Stimulated activated naive CD4-positive, alpha-beta T cell treated with Interleukin-2 at 50 U/mL for 16 hours (primary cell): ENCODE measurements at places on chromosomes 16 and 17.

GRCh38 chr16:1640261-1640941 is 28.2 kb downstream of the CRAMP1 start:
- DNase-seq: no peak

DNA sequence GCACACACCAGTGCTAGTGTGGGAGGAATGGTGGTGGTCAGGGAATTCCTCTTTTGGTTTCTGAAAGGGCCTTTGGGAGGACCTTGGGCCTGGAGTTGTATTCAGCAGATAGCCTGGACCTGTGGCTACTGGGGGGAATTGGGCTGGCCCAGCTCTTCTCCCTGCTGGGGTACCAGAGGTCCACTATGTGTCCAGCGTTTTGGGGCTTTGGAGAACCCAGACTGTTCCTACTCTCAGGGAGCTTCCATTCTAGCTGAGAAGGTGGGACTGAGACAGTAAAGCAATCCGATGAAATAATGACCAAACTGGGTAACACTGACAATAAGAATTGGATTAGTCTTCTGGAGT is 2.4 kb downstream of the EPN3 start:
- DNase-seq: no peak

DNA sequence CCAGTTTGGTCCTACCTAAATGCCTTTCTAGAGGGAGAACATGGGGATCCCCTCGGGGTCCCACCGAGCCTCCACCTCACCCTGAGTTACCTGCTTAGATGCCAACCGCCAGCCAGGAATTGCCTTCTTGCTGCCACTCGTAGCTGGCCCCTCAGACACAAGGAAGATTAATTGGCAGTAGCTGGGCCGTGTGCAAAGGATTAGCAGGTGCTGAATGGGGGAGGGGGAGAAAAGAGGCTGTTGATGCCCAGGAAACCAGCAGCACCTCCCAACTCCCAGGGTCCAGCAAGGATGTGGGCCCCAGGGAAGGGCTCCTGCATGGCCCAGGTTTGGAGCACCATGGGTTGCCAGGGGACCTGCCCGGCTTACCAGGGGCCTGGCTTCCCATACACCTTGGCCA is at the start of gene CNGB1:
Gene CNGB1 (minus strand): TSS at position 159 of the 400 bp plus-strand sequence. CDS start 3,842 bp downstream, outside the sequence.
- DNase-seq: no peak

- no peak for DNase-seq
Measured at GRCh38 chr16:62652441-62653120, 616.3 kb upstream of the CDH8 start.

DNA sequence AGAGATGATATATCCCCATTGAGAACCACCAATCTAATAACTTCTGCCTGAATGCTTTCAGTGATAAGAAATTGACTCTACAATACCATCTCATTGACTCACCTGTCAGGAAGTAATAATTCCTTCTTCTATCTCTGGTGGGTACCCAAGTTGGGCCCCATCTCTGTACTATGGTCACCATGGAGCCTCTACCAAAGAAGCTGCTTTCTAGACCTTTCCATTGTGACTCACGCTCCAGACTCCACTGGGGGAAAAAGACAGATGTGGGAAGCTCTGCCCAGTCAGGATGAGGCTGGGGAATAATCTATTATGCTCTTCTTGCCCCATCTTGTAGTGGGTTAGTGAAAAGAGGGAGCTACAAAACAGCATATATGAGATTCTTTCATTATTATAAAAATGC is 100.4 kb downstream of the COPRS start:
- DNase-seq: no peak

DNA sequence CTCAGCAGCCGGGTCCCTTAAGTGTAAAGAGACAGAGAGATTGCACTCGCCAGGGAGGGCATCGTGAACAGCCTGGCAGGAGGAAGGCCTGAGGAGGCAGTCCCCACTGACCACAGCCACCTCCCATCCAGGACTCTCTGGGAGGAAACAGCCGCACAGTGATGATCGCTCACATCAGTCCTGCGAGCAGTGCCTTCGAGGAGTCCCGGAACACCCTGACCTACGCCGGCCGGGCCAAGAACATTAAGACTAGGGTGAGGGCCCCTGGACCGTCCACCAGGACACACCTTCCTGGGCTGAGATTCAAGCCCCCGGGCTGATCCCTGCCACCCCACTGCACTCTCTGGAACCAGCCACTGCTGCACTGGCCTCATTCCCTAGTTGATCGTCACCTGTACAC is 14.0 kb downstream of the BTBD17 start:
- no peak for DNase-seq

DNA sequence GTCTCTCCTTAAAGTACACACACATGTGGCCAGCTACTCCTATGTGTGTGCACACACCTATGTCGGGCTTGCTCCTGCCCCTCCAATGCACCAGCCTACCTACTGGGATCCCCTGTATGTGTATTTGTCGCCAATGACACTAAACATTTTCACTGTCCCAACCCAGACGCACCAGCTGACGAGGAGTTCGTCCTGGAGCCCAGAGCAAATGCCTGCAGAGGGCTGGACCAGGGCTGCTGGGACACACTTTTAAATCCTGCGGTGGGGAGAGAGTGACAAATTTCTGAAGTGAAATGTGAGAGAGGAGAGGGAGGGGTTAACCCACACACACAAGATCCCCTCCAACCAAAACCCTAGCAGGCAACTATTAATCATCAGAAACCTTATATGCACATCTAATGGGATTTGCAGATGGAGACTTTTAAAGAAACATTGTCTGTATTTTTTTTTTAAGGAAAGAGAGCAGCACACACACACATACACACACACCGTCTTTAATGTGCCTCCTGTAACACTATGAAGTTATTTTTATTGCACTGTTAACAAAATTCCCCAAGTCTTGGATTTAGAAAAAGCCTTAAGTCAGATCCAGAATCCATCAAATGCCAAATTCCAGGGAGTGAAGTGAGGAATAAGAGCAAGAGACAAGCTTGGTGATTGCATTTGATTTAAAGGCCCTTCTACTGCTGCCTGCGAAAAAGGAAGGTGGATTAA is at the start of gene MEOX1:
Gene MEOX1 (minus strand): TSS at position 224 of the 714 bp plus-strand sequence. CDS start 388 bp downstream, outside the sequence.
- peak; percentile 27 for DNase-seq

GRCh38 chr16:15418206-15418605 is 16.2 kb upstream of the BMERB1 start:
- no peak for DNase-seq

DNA sequence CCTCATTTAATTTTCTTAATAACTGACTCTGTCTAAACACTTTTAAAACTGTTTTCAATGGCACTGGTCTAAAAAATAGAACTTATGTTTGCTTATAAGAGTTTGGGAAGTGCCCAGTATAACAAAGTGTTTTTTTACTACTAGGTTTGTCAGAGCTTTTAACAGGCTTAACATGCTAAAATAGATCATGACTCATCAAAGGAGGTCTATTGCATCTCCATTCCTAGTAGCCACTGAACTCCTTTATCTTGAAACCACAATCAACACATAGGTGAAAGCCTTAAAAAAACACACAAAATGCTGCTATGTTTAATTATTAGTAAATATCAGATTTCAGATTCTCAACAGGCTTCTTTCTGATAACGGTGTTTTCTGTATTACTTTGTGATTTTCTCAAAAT is 196.4 kb upstream of the KIF2B start:
- no peak for DNase-seq

GRCh38 chr17:17976931-17977570 is 4.4 kb downstream of the DRC3 start:
- DNase-seq: no peak

GRCh38 chr17:67018471-67019434 is 25.6 kb upstream of the CACNG1 start:
- no peak for DNase-seq

GRCh38 chr16:82658796-82659195 is 32.0 kb downstream of the CDH13 start:
- DNase-seq: no peak

GRCh38 chr17:73192206-73192893 is 505 bp upstream of the COG1 start:
- DNase-seq: peak; percentile 76

DNA sequence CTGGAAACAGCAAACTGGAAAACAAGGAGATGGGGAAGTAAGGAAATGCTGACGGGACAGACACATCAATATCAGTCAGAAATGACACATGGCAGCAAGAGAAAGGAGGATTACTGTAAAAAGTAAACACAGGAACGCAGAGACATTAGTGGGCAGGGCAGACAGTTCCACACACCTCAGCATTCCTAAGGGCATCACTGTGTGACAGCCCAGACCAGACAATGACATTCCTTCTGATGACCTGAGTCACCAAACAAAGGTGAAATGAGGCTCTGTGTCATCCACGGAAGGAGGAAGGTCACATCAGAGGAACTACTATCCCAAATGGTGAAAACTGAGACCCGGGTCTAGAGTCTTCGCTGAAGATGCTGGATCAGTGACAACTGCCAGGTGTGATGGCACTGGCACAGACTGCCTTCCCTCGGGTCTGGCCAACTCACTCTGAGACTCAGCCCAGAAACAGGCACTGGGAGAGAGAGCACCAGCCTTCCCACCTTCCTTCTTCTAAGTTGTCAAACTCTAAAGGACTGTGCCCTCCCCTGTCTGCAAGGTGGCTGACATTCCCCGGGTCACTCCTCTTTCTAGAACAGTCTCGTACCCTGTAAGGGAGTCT is 36.7 kb downstream of the TK2 start:
- no peak for DNase-seq

GRCh38 chr17:74951065-74951464 is 15.4 kb downstream of the OTOP3 start:
- no peak for DNase-seq

DNA sequence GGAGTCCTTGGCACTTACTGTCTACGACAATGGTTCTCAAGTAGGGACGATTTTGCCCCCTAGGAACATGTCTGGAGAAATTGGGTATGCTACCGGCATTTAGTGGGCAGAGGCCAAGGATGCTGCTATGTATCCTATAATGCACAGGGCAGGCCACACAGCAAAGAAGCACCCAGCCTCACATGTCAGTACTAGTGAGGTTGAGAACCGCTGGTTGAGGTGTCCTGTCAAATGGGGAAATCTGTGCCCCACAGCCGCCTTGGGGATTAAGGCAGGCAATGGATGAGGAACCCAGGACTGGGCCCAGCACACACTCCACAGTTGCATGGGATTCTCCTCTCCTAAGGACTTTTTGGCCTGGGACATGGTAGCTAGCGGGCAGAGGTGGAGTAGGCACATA is 86.7 kb upstream of the TOB1 start:
- DNase-seq: no peak

DNA sequence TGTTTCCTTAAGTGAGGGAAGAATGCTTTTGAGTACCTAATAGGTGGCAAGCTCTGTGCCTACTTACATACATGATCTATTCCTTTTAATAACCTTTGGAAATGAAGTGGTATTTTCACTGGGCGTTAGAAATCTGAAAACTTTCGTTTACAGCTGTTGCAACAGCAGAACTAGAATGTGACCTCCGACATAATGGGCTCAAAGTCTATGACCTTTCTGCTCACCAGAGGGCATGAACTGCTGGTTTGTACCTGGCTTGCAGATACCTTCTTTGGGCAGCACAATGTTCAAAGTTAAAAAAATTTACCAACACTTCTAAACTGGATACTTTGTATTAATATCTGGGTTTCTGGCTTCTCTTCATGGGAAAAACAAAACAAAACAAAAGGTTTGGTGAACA is 24.3 kb downstream of the CA4 start:
- no peak for DNase-seq

DNA sequence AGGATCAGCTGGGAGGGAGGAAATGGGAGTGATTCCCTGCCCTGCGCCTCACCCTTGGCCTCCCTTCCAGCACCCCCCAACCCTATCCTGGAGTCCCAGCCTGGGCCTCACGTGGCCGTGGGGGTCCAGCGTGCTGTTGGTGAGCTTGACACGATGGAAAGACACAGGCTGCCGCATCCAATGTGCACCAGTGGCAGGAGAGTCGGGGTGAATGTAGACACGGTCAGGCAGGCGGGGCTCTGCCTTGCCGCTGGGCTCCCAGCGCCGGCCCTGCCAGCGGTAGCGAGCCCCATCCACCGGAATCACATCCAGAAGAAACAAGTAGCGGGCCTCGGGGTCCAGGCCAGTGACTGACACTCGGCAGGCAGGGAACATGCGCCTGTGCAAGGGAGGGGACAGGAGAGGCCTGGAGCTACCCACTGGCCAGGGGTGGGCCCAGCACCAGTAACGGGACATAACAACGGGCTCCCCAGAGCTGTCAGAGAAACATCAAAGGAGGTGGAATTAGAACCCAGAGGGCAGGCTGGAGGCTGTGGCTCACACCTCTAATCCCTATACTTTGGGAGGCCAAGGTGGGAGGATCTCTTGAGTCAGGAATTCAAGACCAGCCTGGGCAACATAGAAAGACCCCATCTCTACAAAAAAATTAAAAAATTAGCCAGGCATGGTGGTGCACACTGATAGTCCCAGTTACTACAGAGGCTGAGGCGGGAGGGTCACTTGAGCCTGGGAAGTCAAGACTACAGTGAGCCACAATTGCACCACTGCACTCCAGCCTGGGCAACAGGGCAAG is 2.7 kb downstream of the TBX6 start:
- no peak for DNase-seq

DNA sequence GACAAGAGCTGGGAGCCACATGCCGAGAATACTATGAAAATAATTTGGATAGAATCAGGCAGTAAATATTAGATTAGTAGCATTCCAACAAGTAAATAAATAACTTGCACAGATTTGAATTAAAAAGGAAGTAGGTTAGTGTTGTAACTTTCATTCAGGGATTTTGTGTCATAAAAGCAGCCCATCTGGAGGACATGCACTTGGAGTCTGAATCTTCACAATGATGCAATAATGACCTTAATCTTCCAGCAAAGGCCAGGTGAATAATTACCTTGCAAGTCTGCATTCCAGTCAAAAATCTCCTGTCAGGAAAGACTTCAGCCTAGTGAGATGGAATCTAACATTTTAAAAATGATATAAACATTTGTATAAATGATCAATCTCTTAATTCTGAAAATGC is 518.1 kb downstream of the KCNJ2 start:
- DNase-seq: no peak

- DNase-seq: peak; percentile 50
Measured at GRCh38 chr17:81239714-81240555, 817 bp downstream of the NDUFAF8 start.

DNA sequence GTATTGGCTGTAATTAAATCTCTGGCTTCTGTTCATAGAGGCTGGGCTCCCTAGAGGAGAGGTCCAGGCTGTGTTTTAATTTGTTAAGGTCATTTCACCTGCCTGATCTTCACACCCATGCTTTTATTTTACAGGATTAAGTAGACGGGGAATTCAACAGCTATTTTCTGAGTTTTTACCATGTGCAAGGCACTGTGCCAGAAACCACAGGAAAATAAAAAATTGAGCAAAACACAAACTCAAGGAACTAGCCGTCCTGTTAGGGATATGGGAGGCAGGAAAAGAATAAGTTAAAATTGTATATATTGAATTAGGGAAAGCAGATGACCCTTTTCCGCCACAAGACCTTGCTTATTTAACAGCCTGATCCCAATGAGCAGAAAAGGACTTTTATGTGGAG is 29.1 kb downstream of the HS3ST3A1 start:
- DNase-seq: no peak

GRCh38 chr17:19369846-19370492 is 7.4 kb upstream of the B9D1 start:
- DNase-seq: no peak

GRCh38 chr17:46769531-46770438 is 48.7 kb downstream of the WNT3 start:
- DNase-seq: no peak

- no peak for DNase-seq
Measured at GRCh38 chr17:57636274-57636673, 108.8 kb downstream of the CCDC182 start.
